ENCODE measurements at places on chromosomes 2 and 18.

DNA sequence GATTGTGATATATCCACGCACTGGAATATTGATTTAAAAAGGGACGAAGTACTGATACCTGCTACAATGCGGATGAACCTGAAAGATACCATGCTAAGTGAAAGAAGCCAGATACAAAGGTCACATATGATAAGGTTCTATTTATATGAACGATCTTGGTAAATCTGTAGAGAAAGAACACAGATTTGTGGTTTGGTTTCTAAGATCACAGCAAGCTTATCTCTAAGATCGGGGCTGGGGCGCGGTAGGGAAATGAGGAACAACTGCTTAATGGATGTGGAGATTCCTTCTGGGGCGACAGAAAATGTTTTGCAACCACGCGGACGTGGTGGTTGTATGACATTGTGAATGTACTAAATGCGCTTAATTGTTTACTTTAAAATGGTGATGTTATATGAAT is 60.1 kb downstream of the NEDD4L start:
- no peak for DNase-seq

- no peak for DNase-seq
Measured at GRCh38 chr2:38317725-38318124, 59.3 kb downstream of the ATL2 start.

DNA sequence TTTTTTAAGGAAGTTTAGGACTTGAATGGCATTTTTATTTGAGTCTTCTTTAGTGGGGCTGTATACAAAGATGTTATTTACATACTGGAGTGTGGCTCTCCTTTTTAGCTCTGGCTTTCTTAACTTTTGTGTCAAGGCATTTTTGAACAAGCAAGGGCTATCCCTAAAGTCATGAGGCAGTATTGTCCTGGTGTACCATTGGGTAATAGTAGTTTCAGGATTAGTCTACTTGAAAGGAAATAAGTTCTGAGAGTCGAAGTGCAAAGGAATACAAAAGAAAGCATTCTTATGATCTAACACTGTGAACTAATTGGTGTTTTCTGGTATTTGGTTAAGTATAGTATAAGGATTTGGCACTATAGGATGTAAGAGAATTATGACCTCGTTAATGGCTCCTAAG is 1.9 kb upstream of the CYP27A1 start:
- no peak for DNase-seq

- DNase-seq: no peak
Measured at GRCh38 chr2:226066391-226066790, 666.9 kb downstream of the NYAP2 start.

- peak; percentile 46 for DNase-seq
Measured at GRCh38 chr2:190512539-190513095, 21.9 kb downstream of the NEMP2 start.

- no peak for DNase-seq
Measured at GRCh38 chr18:37491526-37491925, 74.1 kb downstream of the CELF4 start.

GRCh38 chr2:233433794-233434193 is 79.5 kb downstream of the DGKD start:
- no peak for DNase-seq

DNA sequence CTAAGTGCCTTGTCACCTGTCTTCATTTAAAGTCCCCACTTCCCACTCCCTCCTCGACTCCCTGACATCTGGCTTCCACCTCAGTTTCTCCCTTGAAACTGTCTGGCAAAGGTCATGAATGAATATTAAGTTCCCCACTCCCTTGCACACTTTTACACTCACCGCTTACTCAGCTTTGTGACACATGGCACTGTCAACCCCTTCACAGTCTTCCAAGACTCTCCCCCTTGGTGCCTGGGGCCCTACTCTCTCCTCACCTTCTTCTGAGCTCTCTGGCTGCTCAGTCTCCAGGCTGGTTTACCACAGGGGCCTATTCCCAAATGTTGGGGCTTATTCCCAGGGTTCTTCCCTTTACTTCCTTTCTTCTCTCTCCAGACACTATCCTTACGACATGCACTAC is 17.9 kb upstream of the PTPN4 start:
- DNase-seq: no peak

GRCh38 chr2:54502731-54503130 is 46.6 kb downstream of the SPTBN1 start:
- no peak for DNase-seq

GRCh38 chr2:238114331-238114841 is 14.2 kb downstream of the ESPNL start:
- DNase-seq: no peak

DNA sequence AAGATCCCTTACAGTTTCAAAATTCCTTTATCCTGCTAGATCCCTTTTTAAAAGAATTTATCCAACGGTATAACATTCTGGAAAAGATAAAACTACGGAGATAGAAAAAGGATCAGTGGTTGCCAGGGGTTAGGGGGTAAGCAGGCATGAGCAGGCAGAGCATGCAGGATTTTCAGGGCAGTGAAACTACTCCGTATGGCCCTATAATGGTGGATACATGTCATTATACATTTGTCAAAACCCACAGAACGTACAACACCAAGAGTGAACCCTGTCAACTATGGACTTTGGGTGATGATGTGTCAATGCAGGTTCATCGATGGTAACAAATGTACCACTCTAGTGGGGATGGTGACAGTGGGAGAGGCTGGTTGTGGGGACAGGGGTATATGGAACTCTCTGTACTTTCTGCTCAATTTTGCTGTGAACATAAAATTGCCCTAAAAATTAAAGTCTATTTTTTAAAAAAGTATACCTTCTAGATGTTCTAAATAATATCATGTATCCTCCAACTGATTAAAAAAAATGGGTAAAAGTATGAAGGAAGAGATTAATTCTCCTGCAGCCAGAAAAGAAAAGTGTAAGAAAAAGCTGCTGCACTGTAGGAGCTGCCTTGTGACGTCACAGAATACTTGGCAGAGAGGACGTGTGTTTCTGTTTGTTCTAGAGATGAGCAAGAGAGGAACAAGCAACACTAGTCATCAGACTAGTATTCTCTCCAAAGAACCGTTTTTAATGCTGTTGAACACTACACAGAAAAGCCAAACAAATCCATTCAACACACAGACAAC is 23.6 kb downstream of the ANKRD44 start:
- no peak for DNase-seq

- DNase-seq: no peak
Measured at GRCh38 chr18:41618147-41618546, 336.9 kb upstream of the PIK3C3 start.

- DNase-seq: no peak
Measured at GRCh38 chr2:60498816-60499429, 54.5 kb downstream of the BCL11A start.

DNA sequence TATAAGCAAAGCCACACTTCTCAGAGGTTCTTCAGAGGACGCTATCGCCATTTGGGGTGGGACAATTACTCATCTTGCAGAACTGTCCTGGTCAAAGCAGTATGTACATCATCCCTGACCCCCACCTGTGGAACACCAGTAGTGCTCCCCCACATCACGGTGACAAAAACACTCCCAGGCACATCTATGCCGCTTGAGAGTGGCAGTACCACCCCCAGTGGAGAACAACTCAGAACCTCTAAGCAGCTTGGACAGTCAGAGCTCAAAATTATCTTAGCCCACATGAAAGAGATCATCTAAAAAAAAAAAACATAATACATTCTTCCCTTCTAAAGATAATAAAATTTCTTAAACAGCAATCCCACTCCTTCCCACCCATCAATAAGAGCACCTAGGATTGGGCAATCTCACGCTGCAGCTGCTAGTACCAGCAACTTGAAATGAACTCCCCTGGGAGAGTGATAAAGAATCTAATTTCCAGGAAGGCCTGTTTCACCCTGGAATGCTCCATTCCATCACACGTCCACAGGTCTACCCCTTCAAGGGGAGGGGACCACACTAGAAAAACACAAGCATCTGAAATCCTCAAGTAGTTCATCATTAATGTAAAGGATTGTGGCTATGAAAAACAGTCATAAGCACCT is 31.7 kb downstream of the LRP2 start:
- no peak for DNase-seq

DNA sequence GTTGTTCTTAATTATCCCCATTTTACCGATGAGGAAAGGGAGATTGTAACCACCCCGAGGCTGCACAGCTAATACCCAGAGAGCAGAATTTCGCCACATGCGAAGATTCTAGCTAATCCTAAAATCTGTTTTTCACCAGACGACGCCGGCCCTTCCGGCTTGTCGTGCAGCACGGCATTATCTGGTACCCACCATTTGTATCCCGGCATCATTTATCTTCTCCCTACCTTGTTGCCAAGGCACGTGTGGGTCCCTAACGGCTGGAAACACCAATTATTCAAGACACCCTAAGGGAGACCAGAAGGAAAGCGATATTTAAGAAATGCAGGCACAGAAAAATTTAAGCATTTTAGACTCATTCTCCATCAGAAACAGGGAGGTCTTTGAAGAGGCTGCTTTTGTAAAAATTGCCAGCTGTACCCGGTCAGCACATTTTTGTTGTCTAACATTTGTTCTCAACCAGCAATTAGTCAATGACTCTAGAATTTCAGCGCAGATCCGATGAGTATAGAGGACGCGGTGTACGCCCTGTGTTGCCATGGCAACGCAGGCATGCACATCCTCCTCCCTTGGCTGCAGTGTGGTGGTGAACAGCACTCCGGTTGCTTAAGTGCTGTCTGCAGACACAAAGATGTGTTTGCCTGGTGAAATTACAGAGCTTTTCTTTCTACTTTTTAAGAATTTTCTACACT is 111.6 kb downstream of the AGAP1 start:
- no peak for DNase-seq

DNA sequence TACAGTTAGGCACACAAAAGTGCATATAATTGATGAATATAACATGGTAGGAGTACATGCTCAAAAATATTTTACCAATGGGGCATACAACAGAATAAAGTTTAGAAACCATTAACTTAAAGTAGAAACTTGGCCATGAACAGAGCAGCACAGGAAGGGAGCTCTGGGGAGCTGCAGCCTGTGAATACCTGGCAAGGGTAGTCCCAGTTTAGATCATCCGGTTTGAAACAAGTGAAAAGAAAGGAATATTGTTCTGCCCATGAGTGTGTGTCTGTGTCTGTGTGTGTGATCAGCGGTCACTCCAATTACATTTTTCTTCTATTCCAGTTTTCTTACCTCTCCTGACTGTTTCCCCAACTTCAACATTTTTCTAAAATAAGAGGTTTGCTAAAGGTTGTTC is 233.0 kb downstream of the ALK start:
- no peak for DNase-seq

GRCh38 chr18:37184209-37184868 is 355.4 kb downstream of the KIAA1328 start:
- no peak for DNase-seq

DNA sequence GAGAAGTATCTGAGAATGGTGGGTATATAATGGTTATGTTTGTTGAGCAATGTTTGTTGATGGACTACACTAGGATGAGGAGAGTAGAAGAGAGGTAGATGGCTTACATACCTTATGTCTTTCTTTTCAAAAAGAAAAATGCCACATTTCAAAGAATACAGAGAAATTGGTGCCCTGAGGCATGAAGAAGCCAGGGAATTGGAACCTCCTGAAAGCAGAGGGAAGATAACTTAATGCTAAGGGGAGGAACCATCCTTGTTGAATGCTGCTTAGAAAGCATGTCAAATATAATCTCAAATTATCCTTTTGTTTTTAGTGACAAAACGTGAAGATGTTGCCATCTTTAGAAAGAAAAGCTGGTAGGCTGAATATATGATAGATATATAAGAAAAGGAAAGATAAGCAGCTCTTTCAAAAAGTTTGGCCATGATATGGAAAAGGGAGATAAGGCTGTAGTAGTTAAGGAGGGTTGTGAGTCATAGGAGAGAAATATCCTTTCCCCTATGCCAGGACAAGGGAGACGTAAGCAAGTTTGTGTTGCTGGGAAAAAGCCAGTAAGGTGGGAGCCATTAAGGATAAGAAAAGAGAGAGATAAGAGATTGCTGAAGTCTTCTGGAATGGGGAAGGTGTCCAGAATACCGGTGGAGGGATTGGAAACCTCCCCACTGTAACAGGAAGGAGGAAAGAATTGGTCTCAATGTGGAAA is 66.3 kb downstream of the SCN2A start:
- DNase-seq: no peak

- DNase-seq: no peak
Measured at GRCh38 chr2:216775043-216775453, 79.7 kb upstream of the IGFBP5 start.

GRCh38 chr18:70243131-70243929 is 37.8 kb upstream of the RTTN start:
- no peak for DNase-seq

GRCh38 chr2:9001778-9002177 is 1.7 kb downstream of the MBOAT2 start:
- no peak for DNase-seq

GRCh38 chr18:21194871-21195771 is 46.9 kb upstream of the GREB1L start:
- peak; percentile 64 for DNase-seq

DNA sequence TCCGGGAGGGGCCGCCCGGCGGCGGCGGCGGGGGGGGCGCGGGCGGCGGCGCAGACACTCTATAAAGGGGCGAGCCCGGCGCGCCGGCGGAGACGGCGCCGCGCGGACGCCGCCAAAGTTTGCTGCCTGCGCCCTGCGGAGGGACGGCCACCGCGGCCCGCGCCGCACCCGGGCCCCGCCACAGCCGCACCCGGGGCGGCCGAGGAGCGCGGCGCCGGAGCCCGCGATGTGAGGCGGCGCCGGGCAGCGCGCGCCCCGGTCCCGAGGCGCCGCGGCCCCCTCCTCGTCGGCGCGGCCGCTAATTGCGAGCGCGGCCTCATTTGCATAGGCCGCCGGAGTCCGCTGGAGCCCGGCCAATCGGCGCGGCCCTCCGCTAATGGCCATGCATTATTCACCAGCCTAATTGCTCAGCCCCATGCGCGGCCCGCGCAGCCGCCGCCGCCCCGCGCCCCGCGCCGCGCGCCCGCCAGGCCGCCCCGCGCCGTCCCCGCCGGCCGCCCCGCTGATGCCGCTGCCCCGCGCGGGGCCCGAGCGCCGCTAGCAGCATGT is at the start of gene SALL3:
TSS of gene SALL3 (plus strand) at position 89 of the 549 bp plus-strand sequence. CDS start at position 546, 457 bp downstream.
- no peak for DNase-seq

DNA sequence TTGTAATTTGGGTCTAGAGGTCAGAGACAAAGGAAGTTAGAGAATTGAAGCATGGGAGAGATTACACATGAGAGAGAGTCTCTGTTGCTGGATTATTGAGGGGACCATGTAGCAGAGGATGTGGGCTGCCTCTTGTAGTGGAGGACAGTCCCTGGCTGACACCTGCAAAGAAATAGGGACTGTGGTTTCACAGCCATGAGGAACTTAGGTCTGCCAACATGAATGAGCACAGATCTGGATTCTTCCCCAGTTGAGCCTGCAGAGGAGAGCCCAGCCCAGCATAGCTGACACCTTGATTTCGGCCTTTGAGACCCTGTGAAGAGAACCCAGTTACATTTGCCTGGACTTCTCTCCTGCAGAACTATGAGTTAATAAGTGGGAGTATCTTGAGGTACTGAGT is 179.5 kb upstream of the TWIST2 start:
- no peak for DNase-seq

DNA sequence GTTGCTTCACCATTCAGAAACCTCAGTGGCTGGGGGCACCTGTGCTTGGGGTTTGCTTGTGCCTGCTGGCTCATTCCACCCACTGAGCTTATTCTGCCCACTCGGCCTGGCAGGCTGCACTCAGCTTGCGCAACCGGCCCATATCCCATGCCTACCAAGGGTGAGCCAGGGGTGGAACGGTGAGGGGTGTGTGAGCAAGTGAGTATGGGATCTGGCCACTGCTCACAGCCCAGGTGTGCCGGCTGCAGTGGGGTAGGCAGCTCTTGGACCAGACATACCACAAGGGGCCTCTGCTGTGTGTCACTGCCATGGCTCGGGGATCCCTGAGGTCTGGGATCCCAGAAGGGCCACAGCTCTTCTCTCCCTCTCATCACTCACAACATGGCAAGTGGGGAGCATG is 1000.5 kb upstream of the CRIM1 start:
- DNase-seq: no peak

All from AML-193 (cell line).